Panc1 (cell line): ENCODE measurements at places on chromosomes 5 and 9. TPM values are rescaled to one million over a fixed set of nuclear protein-coding genes. Genes with fewer than 3 reads are reported as not detected.

- DNase-seq = no peak
Observed at GRCh38 chr5:171469326-171469725, 49.9 kb downstream of the FGF18 start.

DNA sequence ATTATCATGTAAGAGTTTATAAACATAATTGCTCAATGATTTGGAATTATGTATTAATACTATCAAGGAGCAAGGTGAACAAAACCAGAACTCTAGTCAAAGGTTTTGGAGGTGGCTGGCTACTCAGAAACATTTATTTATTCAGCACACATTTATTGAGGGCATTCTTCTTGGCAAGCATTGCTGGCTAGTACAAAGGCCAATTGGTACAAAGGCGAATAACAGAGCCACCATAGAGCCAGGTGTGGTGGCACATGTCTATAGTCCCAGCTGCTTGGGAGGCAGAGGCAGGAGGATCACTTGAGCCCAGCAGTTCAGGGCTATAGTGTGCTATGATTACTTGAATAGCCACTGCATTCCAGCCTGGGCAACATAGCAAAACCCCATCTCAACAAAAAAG lies 242.1 kb downstream of the CWC27 start:
- DNase-seq = no peak

DNA sequence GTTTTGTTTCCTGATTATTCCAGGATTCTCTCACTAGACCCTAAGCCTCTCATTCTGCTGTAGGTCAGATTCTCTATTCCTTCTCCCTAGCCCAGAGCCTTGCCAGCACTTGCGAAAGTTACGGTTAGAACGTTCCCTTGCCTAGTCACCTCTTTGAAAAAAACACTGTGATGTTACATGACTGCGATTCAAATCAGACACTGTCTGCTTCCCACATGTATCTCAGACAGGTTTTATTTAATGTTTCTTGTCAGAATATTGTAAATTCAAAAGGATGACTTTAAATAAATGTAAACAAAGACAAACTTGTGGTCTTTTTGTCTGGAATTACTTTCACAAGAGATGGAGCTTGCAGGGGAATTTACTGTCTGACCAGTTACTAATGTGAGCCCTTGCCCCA lies 116.5 kb upstream of the OTULINL start:
- no peak for DNase-seq

GRCh38 chr9:27126670-27127069 lies 17.6 kb downstream of the TEK start:
- DNase-seq = no peak

DNA sequence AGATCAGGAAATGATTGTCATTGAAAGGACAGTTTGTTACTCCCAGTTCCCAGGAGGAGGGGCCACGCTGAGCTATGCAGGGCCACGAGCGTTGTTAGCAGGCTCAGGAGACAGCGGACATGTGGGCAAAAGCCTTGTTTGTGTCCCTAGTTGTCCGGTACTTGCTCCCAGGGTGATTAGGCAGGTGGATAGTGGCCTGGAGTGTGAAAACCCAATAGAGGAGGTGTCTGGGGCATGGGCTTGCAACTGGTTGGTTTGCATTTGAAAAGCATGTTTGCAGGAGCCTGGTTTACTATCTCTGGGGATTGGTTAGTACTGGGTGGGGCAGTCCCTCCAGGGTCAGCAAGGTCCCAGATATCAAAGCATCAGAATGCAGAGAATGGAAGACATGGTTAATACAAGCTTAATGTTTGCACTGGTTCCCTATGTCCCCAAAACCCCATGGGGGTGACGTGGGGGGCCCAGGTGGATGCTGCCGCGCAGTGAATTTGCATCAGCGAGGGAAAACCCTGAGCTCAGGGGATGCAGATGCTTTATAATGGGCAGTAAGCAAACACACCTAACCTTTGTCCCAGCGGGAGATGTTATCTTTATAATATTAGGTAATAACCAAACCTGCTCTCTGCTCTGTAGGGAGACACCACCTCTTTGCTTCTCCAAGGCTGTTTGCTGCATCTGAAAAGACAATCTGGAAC lies 39.7 kb downstream of the ROPN1L start:
- DNase-seq = no peak

ARL14EPL gene
- total RNA-seq = not detected

RXRA gene
- total RNA-seq = 31.6 TPM

SPINK6 gene
- total RNA-seq = not detected

ARHGEF37 gene
- total RNA-seq = 3.2 TPM
